Activated CD4-positive, CD25-positive, alpha-beta regulatory T cell (primary cell): ENCODE measurements at places on chromosomes 3 and 15.

DNA sequence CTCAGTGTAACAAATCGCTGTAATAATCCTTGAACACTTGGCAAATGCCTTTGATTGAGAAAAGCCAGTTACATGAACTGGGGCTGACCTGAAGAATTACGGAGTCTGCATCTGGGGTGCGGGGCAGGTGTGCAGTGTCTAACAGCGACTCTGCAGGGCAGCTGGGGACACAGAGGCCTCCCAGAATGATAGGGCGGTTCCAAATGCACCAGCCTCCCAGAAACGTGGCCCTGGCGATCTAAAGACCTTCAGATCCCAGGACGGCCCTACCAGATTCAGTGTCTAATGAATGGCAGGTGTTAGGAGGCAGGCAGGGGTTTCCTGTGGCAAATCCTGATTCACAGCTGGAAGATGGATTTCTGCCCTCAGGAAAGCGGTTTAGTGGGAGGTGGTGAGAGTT is 100.5 kb upstream of the RGMA start:
- DNase-seq: no peak

GRCh38 chr3:169034401-169034800 is 629.1 kb downstream of the MECOM start:
- no peak for DNase-seq

DNA sequence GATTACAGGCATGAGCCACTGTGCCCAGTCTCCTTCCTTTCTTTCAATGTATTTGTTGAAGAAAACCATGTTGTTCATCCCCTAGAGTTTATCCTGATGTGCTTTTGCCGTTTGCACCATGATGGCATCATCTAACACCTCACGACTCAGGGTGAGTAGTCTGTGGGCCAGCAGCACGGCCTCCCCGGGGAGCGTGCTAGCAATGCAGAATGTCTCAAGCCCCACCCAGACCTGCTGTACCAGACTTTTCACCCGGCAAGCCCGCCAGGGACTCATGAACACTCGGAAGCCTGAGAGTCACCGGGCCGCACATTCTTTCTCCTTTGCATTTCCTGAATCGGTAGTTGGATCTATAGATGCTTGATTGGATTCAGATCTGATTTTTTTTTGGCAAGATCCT is 64.6 kb downstream of the RPN1 start:
- no peak for DNase-seq

- peak; percentile 30 for DNase-seq
Observed at GRCh38 chr3:48400824-48401433, 28.9 kb downstream of the FBXW12 start.

DNA sequence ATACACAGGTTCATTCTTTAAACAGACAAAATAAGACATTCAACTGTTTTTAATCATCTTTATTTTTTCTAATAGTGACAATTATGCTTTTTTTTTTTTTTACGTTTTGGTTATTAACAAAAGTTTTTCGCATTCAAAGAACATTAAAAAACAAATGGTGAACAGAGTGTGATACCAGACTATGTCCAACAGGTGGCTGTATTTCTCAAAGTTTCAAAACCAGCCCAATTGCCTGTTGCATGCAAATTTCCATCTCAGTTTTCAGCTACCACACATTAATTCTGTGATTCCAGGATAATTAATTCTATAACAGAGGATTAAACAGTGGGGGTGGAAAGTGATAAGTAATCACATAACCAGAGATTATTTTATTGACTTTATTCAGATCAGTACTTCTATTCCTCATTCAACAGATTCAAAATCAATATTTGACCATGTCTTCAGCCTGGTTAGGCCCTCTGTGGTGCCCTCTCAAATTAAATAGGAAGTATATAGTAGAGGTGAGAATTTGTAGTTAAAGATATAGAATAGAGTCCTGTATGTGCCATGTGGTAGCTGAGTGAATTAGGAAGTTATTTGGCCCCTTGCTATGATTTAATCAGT is 122.2 kb upstream of the DCBLD2 start:
- no peak for DNase-seq

GRCh38 chr3:181722156-181722555 is 10.4 kb downstream of the SOX2 start:
- no peak for DNase-seq

- no peak for DNase-seq
Observed at GRCh38 chr3:11814663-11815062, 32.0 kb downstream of the TAMM41 start.

GRCh38 chr3:6172871-6173642 is 687.9 kb upstream of the GRM7 start:
- no peak for DNase-seq

GRCh38 chr3:60226912-60227311 is 1024.3 kb downstream of the FHIT start:
- no peak for DNase-seq
